CD4-positive, alpha-beta T cell treated with Interleukin-15 for 1 hour (primary cell): ENCODE measurements at places on chromosomes 1 and 21.

- no peak for DNase-seq
Observed at GRCh38 chr21:29149808-29150425, 19.5 kb downstream of the MAP3K7CL start.

DNA sequence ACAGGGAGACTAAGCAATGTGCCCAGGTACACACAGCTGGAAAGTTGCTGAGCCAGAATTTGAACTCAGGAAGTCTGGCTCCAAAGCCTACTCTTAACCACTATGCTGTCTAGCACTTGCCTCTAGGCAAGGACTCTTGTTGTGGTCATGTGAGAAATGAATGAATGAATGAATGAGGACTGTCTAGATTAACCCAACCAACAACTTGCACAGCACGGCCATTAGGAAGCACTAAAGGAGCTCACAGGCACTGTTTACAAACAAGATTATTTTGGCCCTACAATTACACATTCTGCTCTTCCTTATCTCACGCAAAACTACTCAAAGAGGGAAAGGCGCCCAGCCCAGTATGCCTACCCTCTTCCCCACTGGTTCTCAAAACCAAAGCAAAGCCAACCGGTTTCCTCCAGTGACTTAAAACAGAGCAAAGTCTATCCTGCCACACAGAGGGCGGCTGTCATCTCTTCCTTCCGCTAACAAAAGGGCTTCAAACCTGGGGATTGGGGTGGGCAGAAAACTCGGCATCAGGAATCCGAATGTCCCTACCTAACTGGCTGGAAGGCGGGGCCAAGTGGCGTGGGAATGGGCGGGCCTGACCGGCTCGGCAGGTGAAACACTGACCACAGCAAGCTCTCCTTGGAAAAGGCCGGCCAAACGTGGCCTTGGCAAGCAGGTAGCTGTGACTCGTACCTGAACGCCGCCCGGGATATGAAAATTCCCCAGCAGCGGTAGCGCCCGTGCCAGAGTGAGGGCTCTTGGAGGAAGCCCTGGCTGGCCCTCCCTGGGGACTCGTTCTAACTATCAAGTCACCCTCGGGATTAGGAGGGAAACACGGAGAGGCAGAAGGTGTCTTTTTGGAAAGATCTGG lies 948 bp downstream of the STK40 start:
- DNase-seq: peak; percentile 44

DNA sequence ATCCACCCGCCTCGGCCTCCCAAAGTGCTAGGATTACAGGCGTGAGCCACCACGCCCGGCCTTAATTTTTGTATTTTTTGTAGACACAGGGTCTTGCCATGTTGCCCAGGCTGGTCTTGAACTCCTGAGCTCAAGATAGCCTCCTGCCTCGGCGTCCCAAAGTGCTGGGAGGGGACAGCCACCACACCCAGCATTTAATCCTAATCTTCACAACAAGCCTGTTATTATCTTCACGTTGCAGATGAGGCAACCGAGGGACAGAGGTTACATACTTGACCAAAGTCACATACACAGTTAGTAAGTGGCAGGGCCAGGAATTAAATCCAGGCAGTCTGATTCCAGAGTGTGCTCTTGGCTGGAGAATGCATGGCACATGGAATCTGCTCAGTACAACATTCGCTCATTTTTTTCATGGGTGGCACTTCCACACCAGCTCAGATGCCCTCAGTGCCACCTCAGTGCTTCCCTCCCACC lies 4.8 kb upstream of the GPR37L1 start:
- DNase-seq: no peak

DNA sequence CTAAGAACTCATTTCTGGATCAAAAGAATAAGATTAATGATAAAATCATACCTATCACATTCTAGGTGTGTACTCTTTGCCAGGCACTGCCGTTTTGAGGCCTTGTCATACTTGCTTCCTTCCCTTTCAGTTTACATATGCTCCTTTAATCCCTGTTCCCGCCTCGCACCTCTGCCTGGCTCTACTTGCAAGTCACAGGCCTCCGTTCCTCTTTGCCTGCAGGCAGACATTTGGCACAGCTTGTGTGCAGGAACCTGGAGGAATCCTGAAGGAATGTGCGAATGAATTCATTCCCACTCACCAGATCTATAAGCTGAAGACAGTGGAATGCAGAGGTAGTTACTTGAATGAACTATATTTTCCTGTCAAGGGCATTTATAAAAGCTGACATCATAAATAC lies 13.8 kb downstream of the WLS start:
- no peak for DNase-seq

- DNase-seq: no peak
Observed at GRCh38 chr1:7293702-7294629, 477.1 kb upstream of the VAMP3 start.

GRCh38 chr1:53328009-53328461 lies at the start of gene LRP8:
Gene LRP8 (minus strand): TSS chr1:53328070. CDS start chr1:53327912, 158 bp downstream.
- peak; percentile 71 for DNase-seq
